ENCODE measurements at places on chromosomes 5 and 9.

DNA sequence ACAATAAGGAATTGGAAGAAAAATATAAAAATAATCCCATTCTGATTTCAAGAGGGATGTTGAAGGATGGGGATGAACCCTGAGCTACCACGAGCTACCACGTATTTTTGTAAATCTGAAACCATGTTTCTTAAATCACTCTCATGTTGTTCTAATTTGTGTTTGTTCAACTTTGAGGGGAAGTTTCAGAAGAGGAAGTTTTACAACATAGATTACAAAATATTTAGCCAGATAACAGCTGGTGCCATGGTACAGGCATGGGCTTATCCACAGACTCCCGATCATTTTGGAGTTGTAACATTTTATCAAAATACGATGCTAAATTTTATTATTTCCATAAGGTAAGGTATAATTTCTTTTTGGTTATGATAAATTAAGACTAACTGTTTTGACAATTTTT, 15.2 kb downstream of the CCDC125 start:
- no peak for DNase-seq

DNA sequence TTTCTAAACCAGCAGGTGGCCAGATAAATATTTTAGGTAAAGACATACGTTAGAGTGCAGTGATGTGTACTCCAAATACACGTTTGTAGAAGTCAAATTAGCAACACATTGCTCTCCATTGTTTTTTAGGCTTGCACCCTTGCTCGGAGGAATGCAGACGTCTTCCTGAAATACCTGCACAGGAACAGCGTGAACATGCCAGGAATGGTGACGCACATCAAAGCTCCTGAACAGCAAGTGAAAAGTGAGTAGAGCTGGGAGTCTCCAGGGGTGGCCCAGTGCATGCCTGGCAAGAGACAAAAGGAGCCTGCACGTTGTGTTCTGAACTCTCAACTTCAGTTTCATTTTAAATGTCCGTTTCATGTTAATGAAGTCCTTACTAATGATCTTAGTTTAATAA, 207.5 kb upstream of the OTULINL start:
- DNase-seq: no peak

DNA sequence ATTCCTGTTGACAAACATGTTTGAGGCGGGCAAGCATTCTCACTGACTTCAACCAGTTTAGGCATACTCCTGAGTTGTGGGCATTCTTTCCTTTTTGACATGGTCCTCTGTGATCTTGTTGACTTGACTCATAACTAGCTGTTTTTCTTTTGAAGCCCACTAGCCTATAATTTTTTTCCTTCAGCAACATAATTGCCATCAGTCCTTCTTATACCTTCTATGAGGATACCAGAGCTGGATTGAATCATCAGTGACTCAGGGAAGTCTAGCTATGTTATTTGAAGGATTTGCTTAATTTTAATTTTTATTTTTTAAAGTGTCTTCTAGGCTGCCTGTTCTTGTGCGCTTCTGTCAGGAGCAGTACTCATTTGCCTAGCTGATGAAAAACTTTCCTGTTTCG, 259.5 kb downstream of the NR3C1 start:
- peak; percentile 78 for DNase-seq

- DNase-seq: peak; percentile 9
Observed at GRCh38 chr5:117077142-117077541, 502.5 kb upstream of the SEMA6A start.

- no peak for DNase-seq
Observed at GRCh38 chr5:168713051-168713450, 133.9 kb upstream of the PANK3 start.

- DNase-seq: peak; percentile 62
Observed at GRCh38 chr5:96823900-96824380, 16.2 kb upstream of the ERAP1 start.

GRCh38 chr9:135550344-135550918, 4.5 kb downstream of the OBP2A start:
- DNase-seq: no peak

DNA sequence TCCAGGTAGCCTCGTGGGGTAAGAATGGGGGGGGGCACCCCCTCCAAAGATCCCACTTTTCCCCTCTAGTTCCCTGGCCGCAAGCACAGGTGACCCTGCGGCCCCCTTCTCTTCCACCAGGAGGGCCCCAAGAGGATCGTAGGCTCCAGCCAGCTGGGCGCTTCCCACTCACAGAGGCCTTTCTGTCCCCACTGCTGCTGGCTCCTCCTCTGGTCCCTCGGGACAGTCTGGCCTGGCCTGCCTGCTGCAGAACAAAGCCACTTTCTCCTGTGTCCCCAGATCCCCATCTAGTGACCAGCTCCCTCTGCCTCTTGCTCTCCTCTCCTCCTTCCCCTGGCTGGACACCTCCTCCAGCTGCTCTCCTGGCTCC, 534 bp upstream of the SAPCD2 start:
- peak; percentile 49 for DNase-seq

DNA sequence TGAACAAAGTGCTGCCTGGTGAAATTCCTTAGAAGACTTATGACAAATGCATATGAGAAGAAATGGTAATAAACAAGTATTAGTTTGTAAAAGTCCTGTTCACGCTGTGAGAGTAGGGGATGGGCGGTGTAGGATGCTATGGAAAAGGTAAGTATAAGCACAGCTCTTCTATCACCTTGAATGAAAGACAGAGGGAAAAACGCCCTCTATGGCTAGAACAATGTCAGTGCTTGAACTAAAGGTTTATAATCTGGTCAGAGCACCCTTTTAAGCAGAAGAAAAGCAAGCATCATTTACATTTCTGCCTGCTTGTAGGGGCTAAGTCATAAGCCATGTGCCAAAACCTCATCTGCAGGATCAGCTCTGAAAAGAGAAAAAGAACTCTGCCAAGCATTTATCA, 115.2 kb downstream of the LHFPL2 start:
- DNase-seq: no peak

- no peak for DNase-seq
Observed at GRCh38 chr9:70542311-70542931, 128.0 kb upstream of the KLF9 start.

DNA sequence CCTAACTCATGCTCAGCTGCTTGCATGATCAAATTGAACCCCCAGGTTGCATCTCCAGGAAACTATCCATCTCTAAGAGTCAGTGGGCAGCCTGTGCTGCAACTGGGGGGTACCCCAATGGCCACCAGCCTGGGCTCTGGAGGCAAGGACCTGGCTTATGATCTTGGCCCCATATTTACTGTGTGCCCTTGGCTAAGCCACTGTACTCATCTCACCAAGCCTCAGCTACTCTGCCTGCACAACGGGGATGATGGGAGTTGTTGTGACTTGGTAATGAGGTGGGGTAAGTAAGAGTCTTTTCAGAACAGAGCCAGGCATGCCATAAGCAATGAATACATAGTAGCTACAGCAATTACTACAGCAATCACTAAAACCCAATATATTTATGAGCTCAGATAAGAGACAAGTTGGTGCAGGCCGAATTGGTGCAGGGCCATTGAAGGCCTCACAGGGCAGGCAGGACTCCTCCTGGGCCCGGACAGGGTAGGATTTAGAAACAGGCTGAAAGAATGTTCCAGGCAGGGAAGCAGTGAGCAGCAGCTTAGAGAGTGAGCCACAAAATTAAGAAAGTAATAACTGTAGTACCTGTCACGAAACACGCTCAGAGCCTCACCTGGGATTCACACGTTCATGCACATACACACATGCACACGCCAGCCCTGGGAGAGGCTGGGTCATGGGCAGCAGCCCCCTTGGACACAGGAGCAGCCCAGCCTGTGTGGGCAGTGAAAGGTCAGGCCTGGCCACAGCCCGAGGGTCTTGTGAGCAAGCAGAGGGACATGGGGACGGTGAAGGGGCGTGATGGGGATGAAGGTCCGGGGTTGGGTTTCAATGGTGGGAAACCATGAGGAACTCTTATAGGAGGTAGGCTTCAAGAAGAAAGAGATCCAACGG, 74.1 kb downstream of the PAX5 start:
- no peak for DNase-seq

DNA sequence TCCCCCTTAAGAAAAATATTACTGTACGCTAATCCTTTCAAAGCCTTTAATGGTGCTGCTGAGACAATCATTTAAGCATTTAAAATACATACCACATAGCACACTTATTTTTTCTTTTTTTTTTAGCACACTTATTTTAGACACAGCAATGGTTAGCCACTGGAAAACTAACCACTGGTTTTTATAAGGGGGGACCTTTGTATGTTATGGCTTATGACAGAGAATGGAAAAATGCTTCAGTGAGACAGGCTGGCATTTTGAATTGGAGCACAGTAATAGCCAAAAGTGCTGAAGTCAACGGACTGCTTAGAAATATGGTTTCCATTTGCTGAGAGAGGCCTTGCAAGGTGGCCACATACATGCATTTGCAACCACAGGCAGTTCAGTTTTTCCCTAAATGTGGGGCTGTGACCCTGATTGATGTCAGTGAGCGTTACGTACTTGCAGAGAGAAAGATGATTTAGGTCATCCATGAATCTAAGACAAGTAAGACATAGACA, 28.5 kb downstream of the AOPEP start:
- peak; percentile 69 for DNase-seq

DNA sequence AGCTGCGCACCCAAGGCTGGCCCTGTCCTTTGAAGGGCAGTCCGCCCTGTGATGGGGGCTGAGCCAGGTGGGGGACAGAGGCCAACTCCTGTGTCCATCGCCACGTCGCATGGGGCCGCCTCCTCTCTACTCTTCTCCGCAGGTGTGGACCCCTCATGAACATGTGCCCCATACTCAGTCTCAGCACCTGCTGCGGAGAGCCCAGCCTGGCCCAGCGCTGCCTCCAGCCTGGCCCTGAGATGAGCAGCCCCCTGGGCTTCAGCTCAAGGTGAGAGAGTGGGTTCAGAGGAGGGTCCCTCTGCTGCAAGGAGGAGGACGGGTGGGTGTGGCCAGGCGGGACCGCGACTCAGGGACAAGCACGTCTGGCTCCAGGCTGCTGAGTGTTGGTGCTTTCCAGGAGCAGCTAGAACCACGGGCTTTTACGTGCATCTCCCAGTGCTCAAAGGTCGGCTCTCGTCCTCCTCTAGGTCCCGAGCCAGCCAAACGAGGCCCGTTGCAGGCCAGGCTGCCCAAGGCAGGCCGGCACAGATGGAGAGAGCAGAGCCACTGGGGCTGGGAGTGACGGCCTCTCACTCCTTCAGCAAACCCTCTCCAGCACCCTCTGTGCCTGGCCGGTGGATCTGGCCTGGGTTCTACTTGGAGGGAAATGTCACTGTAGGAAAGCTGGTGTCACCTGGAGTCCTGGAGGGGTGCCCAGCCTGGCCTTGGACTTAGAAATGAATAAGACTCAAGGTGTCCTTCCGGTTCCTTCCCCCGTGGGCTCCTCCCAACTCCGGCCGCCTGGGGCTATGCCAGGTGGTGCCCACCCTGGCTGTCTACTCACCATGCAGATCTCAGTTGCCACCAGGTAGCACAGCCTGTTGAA, 48.9 kb upstream of the RNF130 start:
- DNase-seq: no peak

DNA sequence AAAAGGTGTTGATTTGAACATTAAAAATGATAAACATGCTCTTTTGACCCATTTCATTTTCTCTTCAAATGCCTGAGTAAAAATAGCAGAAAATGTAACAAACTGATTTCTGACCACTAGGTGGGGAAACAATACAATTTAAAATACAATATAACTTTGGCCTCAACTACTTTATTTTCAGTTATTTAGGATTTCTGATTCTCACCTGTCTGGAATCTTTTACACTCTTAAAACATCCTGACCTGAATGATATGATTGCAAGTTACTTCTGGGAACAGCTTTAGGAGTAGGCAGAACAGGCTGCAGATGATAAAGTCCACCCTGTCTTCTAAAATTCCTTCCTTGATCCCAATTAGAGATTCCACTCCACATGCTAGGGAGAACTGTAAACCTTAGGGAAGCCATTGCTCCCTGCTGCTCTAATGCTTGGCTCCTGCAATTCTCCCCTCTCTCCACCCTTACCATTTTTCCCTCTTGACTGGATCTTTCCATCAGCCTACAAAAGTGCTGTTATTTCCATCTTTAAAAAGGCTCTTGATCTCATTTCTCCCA, 70.3 kb downstream of the FYB1 start:
- no peak for DNase-seq

- DNase-seq: no peak
Observed at GRCh38 chr5:127994087-127994660, 89.4 kb upstream of the SLC12A2 start.

DNA sequence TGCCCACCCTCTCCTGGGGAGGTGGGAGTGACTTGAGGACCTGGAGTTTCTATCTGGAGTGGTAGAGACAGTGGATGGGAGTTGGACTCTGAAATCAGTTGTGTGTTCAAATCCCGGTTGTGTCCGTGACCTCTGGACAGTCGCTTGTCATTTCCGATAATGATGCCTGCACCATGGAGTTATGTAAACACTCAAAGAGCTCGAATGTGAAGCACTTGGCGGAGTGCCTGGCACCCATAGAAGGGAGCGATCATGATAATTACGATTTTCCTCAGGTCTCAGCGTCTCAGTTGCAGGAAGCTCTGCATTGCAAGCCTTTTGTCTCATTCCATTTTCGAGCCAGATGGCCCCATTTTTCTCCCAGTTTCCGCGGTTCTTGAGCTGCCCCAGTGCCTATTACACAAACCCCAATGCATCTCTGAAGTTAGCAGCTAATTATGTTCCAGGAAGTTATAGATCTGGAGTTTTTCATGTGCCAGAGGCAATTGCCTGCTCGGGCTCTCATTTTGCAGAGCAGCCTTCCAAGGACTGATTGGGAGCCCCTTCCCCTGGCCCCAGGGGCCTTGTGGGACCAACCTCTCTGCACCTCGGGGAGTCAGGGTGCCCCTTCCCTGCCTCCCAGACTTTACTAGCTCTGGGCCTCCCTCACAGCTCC, 175.5 kb upstream of the MVB12B start:
- no peak for DNase-seq

DNA sequence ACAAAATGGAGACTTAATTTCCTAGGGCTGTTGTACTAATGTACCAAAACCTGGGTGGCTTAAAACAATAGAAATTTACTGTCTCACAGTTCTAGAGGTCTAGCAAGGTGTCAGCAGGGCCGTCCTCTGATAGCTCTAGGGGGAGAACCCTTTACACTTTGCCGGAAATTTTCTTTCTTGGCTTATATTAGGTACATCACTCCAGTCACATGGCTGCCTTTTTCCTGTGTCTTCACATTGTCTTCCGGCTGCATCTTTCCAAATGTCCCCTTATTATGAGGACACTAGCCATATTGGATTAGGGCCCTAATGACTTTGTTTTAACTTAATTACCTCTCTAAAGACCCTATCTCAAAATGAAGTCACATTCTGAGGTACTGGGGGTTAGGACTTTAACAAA, 5.8 kb downstream of the UHRF2 start:
- DNase-seq: no peak

- DNase-seq: no peak
Observed at GRCh38 chr9:131584858-131585257, 39.5 kb downstream of the PRRT1B start.

DNA sequence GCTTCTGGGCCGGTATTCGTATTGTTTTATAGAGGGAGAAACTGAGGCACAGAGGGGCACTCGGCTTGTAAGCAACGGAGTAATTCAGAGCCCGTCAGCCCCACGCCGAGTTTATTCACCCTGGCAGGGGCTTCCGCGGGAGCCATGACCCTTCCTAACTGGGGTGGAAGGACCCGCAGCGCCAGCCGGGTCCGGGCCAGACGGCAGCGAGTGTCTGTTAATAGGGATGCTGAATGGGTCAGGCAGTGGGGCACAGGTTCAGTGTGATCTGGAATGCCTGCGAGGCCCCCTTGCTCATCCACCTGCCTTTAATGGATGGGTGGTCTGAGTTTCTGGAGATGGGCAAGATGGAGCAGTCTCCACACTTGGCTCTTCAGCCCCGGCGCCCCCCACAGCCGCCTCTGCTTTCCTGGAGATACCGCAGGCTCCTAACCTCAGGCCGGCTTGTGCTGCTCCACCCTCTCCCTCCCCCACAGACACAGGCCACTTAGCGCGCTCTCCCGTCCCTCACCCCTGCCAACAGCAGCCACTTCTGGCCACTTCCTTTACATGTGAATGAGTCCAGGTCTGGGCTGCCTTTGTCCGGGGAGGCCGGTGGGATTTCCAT, 147.1 kb downstream of the ERCC6L2 start:
- no peak for DNase-seq
